Activated gamma-delta T cell treated with anti-CD3 and anti-CD28 coated beads, Interleukin-2, amount 50 U/mL, for 16 hours (primary cell): ENCODE measurements at places on chromosomes 1 and 21.

DNA sequence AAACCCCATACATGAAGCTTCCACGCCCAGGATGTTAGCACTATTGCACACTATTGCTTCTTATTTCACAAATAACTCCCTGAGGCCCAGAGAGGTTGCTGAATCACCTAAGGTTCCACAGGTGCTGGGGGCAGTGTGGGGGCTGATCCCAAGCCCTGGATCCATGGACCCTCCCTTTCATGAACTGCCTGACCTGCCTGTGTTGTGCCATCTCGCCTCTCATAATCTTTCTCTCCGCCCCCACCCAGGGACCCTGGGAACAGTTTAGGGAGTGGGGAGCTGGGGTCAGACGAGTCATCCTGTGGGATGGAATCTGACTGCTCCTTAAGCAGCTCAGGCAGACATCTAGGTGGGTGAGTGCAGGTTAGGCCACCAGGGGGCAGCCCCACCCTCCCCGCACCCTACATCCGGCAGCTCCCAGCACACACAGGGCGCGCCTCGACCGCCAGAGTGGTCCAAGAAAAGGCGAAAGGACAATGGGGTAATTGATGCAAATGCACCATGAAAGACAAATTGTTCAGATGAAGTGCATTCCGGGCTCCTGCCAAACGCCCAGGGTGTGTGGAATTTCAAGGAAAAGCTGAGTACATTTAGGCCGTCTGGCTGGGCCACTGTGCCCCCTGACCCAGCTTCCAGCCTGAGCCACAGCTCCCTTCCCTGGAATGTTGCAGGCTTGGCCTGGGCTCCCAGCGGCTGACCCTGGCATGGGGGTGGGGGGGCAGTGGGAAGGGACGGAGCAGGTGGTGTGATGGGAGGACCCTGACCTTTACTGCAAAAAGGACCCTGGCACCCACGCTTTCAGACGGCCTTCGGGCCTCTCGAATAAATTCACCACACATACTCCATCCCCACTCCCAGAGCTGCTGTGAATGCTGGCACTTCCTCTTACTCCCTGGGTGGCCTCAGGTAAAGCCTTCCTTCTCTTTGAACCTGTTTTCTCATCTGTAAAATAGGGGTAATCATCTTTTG is 20.8 kb downstream of the PHLDA3 start:
- peak; percentile 34 for DNase-seq

DNA sequence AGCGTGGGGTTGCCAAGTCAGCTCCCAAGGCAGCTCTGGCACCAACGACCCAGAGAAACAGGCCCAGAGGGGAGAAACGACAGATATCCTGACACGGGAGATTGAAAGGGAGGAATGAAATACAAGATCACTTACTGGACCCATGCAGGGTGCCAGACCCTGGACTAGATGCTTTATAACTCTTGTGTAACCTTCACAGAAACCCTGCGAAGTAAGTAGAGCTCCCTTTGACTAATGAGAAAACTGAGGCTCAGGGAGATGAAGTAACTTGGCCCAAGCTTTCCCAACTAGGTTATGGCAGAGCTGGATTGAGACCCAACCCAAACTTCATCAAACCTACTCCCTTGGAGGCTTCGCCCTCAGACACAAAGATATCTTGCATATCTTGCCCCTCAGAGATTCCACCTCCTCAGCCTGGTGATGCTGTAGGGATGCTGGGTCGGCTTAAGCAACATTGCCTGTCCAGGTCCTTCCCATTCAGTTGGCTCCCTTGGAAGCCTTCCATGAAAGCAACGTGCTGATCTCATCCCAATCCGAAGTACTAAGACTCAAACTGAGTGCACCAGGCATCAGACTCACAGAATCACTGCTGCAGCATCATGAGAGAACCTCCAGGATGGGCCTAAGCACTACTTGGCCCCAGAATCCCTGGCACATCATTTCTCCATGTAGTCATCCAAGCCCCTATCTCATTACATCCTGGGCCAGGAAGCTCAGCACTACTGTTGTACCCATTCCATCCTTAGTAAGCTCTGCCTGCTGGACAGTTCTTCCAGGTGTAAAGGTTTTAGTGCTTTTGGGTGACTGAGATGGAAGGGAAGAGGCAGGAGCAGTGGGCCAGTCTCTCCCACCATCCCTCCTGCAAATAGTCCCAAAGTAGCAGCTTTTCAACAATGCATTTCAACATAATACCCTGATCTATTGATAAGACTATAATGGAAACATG is 1.1 kb upstream of the IGSF9 start:
- no peak for DNase-seq

GRCh38 chr21:31267644-31268043 is 76.4 kb downstream of the TIAM1 start:
- DNase-seq, result no peak

DNA sequence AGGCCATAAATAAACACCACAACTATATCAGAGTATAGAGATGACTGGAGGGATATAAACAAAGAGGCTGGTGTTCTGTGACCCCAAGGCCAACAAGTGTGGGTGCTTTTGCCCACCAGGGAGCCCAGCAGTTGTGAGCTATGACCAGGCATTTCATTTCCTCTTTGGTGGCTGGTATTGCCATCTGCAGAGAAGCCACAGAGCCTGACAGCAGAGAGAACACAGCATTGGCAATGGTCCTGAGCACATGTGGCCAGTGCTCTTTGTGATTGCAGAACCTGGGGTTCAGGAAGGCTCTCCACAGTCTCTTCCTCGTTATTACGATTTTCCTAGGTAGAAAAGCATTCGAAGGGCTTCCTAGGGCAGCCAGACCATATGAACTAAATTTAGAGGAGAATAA is 112.3 kb downstream of the TM2D1 start:
- no peak for DNase-seq

- DNase-seq, result no peak
Observed at GRCh38 chr1:4068076-4068475, 168.0 kb upstream of the C1orf174 start.

- DNase-seq, result no peak
Observed at GRCh38 chr1:226371866-226372490, 35.9 kb downstream of the PARP1 start.

- no peak for DNase-seq
Observed at GRCh38 chr1:161782886-161783285, 16.8 kb downstream of the ATF6 start.

- DNase-seq, result no peak
Observed at GRCh38 chr1:35371506-35371905, 103.0 kb downstream of the ZMYM4 start.

- no peak for DNase-seq
Observed at GRCh38 chr1:201455098-201455497, 13.9 kb downstream of the PHLDA3 start.

DNA sequence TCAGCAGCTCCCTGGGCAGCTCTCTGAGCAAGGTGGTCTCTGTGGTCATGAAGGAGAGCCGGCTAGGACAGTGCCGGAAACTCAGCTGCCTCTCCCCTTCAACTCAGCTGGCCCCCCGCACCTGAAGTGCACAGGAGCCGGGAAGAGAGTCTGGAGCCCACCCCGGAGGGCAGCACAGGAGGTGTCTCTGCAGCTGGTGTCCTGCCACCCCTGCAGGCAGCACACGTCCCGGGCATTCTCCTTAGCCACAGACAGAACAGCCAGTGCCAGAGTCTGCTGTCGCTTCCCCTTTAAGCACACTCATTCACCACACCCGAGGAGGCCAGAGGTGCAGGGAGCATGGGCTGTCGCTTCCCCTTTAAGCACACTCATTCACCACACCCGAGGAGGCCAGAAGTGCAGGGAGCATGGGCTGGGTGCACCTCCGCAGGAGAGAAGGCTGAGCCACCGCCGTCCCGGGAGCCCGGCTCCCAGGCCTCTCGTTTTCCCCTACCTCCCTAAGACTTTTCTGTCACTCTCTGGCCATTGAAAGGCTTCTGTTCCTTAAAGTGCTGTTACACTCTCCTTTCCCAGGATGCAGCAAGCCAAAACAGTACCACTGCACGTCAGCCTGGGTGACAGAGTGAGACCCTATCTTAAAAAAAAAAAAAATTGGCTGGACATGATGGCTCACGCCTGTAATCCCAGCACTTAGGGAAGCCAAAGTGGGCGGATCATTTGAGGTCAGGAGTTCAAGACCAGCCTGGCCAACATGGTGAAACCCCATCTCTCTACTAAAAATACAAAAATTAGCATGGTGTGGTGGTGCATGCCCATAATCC is 16.9 kb upstream of the SAMD11 start:
- no peak for DNase-seq

DNA sequence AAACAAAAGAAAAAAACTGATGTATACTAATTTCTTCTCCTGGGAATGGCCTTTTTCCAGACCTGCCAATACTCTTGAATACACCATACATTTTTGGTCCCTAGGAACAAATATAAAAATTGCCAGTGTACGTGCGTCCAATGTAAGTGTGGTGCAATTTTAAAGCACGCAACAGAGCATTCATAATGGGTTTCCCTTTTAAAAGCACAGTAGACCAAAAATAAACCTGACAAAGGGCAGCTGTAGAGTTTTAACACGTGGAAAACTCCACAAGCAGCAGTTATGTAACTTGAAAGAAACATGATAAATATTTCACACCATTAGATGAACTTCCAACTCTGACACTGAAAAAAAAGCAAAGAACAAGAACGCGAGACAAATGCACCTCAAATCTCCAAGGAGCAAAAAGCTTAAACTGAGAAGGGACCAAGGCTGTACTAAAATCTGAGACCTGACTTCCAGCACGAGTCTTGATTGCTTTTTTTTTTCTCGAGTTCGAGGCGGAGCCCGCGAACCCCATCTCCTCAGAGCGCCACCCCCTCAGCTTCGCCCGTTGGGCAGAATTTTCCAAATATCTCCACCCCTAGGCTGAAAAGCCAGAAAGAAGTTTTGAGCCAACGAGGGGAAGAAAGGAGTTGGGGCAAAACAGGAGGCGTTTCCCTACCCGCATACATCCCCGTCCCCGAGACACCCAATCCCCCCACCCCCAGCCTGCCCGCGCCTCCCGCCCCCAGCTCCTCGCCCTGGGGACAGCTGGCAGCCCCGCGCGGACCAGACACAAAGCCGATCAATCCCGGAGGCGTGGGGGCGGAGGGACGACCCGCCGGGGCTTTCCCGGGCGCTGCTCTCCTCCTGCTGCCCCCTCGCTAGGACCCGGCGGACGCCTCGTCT is at the start of gene JAM2:
Gene JAM2 (plus strand): TSS at position 599 of the 891 bp plus-strand sequence. CDS start 564 bp downstream, outside the sequence.
- DNase-seq, result no peak

DNA sequence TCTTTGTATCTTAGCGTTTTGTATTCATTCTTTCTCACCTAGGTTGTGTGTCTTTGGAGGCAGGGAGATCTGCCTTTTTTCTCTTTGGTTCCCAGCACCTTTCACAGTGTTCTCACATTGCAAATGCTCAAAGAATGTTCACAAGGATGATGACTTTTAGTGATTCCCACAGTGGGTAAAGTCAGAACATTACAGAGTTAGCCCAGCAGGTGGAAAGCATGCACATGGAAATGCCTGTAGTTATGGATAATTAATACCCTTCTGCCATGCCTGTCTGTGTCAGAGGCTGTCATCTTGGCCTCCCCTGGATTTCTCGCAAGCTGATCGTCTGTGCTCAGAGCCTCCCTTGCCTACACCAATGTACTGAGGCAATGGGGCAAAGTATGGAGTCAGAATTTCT is 458.9 kb downstream of the LMO4 start:
- no peak for DNase-seq

- no peak for DNase-seq
Observed at GRCh38 chr21:20998886-20999285, 677 bp downstream of the NCAM2 start.

DNA sequence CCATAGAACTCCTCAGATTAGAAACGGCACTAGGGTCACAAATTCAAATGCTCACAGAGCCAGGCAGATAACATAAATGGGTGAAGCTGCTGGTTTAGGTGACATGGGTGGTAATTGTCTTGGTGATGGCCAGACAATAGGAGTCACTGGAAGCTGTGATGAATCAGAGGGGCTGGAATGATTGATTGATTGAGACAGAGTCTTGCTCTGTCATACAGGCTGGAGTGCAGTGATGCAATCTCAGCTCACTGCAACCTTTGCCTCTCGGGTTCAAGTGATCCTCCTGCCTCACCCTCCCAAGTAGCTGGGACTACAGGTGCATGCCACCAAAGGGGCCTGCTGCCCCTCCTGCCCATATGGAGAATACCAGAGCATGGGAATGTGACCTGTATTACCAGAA is 63.0 kb downstream of the HIVEP3 start:
- DNase-seq, result no peak

GRCh38 chr1:39683591-39684312 is 7.5 kb downstream of the HPCAL4 start:
- no peak for DNase-seq

DNA sequence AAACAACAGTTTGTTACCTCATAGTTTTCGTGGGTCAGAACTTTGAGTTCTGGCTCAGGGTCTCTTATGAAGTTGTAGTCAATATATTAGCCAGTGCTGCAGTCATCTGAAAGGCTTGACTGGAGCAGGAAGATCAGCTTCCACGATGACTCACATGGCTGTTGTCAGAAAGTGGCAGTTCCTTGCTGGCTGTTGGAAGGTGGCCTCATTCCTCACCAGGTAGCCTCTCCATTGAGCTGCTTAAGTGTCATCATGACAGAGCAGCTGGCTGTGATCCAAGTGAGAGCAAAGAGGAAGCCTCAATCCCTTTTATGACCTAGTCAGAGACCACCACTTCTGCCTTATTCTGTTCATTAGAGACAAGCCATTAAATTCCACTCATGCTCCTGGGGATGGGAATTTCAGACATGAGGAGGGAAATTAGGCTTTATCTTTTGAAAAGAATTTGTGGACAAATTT is 5.6 kb downstream of the OSBPL9 start:
- no peak for DNase-seq

DNA sequence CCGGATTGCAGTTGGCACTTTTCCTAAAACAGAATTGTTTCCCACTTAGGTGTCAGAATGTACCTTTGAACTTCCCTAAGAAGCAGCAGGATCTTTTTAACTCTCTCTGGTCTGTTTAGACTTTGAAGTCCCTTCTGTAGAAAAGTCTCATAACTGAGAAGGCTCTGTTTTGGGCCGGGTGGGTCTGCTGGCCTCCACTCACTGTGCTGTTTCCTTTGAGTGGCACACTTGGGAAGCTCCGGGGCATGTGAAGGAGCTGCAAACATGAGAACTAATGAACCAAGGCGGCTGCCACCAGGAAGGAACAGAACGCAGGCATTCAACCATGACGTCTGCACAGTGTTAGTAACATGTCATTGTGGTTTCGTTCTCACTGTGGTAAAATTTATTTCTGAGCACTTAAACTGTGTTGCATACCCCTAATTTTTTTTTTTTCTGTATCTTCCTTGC is 19.5 kb upstream of the NCMAP start:
- DNase-seq, result peak; percentile 45

- no peak for DNase-seq
Observed at GRCh38 chr1:84726593-84727499, 36.6 kb upstream of the SSX2IP start.

- no peak for DNase-seq
Observed at GRCh38 chr1:14957375-14958098, 196.0 kb upstream of the TMEM51 start.

- DNase-seq, result no peak
Observed at GRCh38 chr1:31746687-31747086, 17.5 kb downstream of the ADGRB2 start.

GRCh38 chr1:28085129-28085528 is 3.3 kb downstream of the EYA3 start:
- no peak for DNase-seq

GRCh38 chr1:197951089-197951488 is 33.9 kb downstream of the LHX9 start:
- DNase-seq, result no peak

GRCh38 chr1:226831953-226832352 is 38.5 kb upstream of the PSEN2 start:
- no peak for DNase-seq
